ENCODE measurements at places on chromosomes 2 and 18. TPM values are rescaled to one million over a fixed set of nuclear protein-coding genes. Genes with fewer than 3 reads are reported as not detected.

Gene PPM1B
- 33.6 TPM for total RNA-seq

- no peak for DNase-seq
These were observed 464.3 kb downstream of the NBAS start for GRCh38 chr2:15096873-15097272.

DNA sequence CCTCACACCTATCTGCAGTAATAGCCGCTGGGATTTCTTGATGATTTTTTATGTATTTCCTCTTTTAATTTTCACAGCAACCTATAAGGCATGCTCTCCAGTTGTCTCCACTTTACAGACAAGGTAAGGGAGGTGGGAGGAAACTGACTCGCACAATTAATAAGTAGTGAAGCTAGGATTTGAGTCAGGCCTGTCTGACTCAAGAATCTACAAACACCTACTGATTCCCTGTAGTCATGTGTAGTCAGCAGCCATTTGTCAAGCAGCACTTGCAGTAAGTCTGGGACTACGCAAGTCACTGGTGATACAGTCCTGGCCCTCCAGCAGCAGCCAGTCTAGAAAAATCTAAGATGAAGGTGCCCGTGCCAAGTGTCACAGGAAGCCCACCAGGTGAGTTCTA is 193.6 kb upstream of the PKDCC start:
- DNase-seq, result no peak

Gene PPIG
- total RNA-seq, result 23.0 TPM

- no peak for DNase-seq
These were observed 312.6 kb downstream of the PTPRM start for GRCh38 chr18:7879717-7880116.

Gene GPN1
- 8.6 TPM for total RNA-seq

DNA sequence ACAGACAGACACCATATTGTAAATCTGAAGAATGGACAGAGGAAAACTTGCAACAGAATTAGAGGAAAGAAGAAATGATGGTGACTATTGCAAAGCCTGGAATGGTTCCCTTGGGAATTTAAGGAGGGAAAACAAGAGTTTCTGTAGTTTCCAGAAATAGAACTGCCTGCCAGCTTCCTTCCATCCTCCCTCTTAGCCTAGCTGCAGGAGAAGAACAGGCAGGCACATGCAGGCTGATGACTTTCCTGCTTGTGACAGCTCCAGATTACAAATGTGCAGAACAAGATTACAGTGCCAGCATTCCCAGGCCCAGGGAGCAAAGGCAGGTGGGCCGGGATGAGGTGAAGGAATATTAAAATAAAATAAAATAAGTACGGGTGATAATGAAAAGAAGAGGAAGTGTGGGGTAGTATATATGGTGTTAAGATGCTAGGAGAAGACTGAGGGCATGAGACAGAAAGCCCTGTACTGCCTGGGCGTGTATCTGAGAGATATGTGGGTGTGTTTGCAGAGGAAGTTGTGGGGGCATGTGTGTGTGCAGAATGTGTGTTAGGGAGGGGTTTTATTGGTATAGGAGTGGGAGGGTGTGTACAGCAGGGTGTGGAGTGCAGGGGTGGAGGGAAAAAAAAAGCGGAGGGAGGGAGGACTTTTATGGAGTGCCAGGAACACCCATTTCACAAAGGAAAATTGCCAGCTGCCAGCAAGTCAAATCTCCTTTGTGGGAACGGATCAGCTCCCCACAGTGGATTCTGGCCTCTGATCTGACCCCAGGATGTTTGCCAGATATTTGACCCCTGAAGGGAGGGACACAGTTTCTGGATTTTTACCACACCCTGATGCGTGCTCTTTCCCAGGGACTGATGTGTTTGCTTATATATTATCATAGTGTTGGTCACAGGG is 43.9 kb upstream of the NEMP2 start:
- no peak for DNase-seq

GRCh38 chr2:163852616-163853015 is 116.8 kb upstream of the FIGN start:
- no peak for DNase-seq

GRCh38 chr18:3319399-3319798 is 57.5 kb downstream of the MYL12B start:
- no peak for DNase-seq

Gene SERPINB10
- not detected for total RNA-seq

- no peak for DNase-seq
These were observed 245.2 kb upstream of the SPHKAP start for GRCh38 chr2:228426502-228427216.

DNA sequence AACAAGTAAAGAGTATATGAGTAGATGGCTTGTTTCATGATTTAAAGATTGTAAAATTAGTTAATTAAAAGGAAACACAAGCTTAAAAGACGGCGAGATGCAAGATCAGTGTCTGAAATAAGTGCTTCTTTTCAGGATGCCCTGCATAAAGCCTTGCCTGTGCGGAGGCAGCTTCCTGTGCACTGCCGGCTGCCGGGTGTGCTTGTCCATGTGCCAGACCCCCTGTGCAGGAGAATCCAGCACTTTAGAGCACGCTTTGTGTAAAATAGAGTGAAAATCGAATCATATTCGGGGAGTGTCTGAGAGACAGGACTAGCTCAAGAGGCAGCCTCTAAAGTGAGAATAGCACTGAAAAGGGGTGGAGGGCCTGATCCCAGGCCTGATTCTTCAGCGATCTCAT is 154.7 kb downstream of the CHST9 start:
- no peak for DNase-seq

DNA sequence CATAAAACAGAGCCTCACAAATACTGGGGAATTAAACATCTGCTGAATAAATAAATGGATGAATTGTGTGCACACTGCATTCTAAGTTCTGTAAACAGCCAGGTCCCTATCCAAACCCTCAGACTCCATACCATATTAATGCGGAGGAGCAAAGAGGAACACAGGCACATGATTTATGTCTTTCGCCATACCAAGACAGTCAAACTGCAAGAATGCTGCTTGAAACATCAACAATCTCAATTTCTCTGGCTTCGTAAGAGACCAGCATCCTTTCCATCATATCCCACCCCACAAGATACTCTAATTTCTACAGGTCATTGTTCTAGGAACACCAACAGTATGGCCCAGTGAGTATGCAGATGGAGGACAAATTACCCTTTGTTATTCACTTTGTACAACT is 15.0 kb downstream of the KANSL3 start:
- DNase-seq, result no peak

Gene INHA
- 0.20 TPM for total RNA-seq

DNA sequence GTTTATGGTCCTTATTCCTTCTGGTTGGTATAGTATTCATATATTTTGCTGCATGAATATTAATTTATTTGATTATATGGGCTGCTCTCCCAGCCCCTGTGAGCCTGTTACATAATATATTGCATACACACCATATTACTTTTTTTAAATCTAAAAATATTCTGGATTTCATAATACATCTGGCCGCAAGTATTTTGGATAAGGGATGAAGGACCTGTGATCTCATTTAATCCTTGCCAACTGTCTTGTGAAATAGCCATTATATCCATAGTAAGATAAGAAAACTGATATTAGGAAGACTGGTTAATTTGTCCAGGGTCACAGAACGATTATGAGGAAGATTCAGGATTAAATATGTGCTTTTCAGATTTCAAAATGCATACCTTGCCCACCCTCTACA is 433.6 kb downstream of the LPIN1 start:
- no peak for DNase-seq

All from left lobe of liver (tissue), 2 donors.